Activated naive CD8-positive, alpha-beta T cell treated with anti-CD3 and anti-CD28 coated beads, Interleukin-2, amount 50 U/mL, for 16 hours (primary cell): ENCODE measurements at places on chromosomes 16 and 17.

- no peak for DNase-seq
Observed at GRCh38 chr17:80520810-80521455, 23.7 kb upstream of the RPTOR start.

DNA sequence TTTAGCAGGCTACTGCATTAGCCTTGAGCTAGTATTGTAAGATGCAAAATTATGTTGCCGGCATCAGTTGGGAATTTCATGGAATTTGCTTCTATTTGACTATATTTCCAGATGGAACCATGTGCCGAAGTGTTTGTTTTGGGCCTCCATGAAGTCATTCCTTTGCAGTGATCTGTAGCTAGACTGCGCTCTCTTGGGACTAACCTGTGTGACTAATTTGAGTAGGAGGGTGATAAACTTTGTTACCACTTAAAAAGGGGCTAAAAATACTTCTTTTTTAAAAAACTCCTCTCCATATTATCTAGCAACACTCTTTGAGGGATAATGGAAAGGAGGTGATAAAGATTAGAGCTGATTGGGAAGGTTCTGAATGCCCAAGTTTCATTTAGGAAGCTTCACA is 166.8 kb upstream of the TBX2 start:
- DNase-seq, result no peak

- no peak for DNase-seq
Observed at GRCh38 chr17:76166168-76166567, 25.1 kb upstream of the FOXJ1 start.

DNA sequence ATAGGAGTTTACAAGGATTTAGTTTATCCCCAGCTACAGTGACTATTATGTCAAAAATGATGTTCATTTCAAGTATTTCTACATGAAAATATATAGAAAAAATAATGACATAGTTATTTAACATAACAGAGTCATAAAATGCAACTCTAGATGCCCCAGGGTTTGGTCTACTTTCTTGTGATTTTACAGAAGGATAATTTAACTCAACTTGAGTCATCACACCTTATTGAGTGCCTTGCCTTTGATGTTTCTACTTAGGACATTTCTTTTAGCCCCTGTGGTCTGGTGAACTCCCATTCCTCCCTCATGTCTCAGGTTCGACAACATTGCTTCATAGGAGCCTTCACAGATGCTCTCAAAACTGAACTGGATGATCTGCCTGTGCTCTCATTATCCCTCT is 2.0 kb downstream of the KRT20 start:
- no peak for DNase-seq

DNA sequence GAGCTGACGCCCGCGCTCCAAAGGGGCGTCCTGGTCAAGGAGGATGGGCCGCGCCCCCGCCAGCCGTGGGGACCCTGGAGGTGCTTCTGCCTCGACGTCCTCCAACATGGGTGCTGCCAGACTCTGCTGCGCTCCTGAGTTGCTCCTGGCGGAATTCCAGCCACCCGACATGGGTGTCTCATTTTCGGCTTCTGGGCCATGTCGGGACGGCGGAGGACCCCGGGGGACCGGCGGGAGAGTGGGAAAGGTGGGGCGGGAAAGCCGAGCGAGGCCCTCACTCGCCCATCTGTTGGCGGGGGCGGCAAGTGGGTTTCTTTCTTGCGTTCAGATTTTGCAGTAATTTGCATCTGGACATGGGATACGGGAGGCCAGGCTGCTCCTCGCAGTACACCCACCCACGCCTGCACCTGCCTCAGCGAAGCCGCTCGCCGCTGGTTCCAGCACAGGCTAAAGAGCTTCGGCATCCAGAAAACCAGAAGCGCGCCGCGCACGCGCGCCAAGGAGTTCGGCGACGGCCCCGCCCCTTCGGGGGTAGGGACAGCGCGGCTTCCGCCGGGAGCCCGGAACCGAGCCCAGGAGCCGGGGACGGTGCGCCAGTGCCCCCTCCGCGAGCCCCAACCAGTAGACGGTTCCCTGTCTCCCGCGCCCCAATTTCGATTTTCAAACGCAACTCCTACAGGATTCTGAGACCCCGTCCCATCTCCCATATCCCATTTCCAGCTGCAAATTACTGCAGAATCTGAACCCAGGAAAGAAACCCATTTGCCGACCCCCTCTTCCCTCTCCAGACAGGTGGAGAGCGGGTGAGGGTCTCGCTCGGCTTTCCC is at the start of gene ARMC7:
Gene ARMC7, plus strand, starts transcription at position 563 of the 827 bp plus-strand sequence. CDS start 320 bp downstream, outside the sequence.
- peak; percentile 77 for DNase-seq

DNA sequence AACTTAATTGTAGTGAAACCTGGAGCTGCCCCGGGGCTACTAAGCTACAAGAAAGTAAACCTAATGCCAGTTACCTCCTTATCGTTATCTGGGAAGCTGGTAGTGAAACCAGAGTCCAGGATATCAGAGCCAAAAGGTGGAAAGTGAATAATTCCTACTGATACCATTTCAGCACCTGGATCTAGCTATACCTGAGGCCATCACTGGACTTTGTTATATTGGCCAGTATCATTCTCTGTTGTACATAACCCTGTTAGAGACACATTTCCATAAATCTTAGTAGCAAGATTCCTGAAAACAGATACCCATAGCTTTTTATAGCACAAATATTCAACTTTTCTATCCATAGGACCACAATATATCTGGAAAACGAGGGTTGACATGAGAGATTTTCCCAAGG is 538.0 kb downstream of the GRIN2A start:
- DNase-seq, result no peak

DNA sequence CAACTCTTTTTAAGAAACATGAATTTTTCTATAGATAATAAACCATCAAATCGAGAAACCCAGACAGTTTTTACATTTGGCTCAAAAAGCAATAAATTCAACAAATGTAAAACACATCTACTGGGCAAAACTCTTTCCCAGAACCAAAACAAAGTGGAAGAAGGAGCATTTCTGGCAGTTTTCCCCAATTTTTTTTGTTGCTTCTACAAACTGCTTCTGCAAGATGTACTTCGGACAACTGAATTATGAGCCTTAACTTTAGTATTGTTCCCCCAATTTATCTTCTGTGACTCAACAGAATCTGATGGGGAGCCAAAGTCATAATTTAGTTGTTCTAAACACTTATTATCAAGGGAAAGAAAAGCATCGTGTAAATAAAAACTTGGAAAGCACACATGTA is 1047.2 kb downstream of the CDH11 start:
- no peak for DNase-seq

DNA sequence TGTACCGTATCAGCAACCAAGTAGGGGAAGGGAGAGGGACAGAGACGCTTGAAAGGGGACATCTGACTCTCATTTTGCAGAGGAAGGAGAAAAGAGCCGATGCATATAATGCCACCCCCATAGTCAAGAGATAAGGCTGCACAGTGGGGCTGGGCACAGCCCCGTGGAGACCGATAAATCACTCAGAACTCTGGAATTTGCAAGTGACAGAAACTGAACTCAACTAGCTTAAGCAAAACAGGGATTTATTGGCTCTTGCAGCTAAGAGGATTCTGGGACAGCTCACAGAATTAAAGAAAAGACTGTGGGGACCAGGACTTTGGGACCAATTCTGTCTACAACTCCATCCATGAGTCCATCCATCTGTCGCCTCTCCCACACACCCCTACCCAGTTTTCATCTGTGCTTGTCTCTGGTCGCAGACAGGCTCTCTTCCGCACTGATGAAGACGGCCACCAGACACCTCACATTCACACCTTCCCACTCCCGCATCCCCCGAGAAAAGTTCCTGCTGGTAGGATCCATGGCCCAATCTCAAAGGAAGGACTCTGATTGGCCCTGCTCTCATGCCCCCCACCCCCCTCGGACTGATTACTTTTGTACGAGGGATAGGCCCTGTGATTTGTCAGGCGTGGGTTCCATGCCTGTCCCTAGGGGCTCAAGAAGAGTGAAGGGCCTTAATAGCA is 105.9 kb upstream of the RPL38 start:
- no peak for DNase-seq

GRCh38 chr17:79631640-79632431 is 21.0 kb upstream of the RBFOX3 start:
- DNase-seq, result no peak

- peak; percentile 56 for DNase-seq
Observed at GRCh38 chr17:64020056-64020766, at the start of gene ICAM2. Gene ICAM2, minus strand, starts transcription at chr17:64020633. Its CDS starts 13,942 bp downstream, at chr17:64006691.

DNA sequence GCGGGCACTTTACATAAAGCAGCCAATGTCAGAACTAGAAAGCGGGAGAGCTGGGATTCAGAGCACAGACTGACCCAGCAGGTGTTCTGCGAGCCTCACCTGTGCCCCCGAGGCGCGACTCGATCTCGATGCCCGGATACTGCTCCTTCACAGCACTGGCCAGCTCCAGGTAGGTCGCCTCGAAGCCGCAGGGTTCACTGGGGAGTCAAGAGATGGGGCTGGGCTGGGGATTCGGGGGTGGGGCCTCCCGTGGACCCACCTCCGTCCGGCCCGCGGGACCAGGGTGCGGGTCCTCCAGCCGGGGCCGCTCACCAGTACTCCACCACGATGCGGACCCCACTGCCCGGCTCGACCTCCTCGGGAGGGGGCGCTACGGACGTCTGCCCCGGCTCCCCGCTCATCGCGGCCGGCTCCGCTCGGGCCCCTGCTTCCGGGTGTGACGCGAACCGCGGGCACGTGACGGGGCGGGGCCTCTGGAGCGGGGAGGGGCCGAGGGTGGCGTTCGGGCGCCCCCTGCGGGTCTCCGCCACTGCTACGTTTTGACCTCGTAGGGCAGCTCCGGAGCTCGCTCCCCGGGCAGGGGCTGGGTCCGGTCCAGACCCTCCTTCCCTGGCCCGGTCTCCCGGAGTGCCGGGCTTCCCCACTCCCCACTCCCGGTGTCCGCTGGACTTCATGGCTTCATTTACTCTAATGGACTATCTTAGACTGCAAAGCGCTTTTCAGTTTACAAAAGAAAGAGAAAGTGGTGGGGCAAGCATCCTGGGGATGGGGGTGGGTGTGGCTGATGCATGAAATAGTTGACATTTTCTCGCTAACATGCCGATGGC is at the start of gene MIEN1:
Gene MIEN1, minus strand, starts transcription at position 438 of the 827 bp plus-strand sequence. Its CDS starts 37 bp downstream, at position 401.
- peak; percentile 89 for DNase-seq

GRCh38 chr17:33163533-33164168 is 129.4 kb downstream of the ASIC2 start:
- DNase-seq, result no peak

GRCh38 chr16:72427051-72427782 is 255.3 kb upstream of the PMFBP1 start:
- no peak for DNase-seq

DNA sequence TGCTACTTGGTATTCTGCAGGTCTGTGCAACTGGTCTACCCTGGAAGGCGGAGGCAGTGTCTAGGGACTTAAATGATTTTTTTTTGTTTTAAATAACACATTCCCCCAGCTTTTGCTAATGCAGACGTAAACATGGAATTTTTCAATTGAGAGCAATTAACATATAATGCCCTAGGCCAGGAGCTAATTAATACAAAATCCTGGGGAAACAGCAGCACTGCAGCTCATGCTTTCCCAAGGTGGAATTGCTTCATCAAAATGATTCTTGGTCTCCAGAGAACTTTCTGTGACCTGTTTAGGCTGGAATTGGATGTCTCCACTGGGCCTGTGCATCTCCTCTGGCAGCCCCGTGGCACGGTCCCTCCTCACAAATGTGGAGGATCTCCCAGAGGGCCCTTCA is 50.6 kb downstream of the SHISA9 start:
- DNase-seq, result no peak
